ENCODE measurements at places on chromosomes 13 and 19.

DNA sequence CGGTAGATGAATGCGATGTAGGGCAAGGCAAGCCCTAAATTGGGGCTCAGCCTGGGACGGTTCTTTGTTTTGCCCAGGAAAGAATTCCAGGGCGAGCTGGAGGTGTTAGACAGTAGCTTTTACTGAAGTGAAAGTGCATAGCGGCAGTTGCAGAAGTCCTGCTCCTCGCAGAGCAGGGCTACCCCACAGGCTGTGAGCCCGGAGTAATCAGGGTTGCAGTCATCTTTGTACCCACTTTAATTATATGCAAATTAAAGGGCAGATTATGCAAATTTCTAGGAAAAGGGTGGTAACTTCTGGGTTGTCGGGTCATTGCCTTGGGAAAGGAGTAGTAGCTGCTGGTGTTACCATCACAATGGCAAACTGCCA is 30.5 kb downstream of the VAV1 start:
- no peak for DNase-seq

DNA sequence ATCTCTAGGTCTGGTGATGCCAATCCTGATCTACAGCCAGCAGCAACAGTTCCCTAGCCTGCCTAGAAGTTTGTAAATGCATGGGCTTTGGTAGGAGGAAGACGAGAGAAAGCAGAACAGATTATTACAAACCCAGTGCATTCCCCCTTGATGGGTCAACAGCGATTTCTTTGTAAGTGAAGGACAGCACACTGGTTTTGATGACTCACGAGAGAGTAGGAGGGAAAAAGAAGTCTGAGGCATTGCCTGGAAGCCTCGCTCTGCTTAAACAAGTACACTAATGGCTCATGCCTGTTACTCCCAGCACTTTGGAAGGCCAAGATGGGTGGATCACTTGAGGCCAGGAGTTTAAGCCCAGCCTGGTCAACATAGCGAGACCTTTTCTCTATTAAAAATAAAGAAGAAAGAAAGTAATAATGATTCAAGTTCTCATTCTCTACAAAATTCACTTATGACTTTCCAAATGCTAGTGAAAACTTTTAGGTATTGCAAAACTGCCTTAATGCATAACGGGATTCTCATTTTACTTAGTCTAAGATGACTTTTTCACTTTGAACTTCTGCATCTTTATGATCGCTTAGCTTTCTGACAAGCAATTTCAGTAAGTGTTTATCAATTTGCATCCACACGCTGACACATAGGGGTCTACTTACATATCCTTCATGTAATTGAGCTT is 47.7 kb upstream of the USPL1 start:
- no peak for DNase-seq

DNA sequence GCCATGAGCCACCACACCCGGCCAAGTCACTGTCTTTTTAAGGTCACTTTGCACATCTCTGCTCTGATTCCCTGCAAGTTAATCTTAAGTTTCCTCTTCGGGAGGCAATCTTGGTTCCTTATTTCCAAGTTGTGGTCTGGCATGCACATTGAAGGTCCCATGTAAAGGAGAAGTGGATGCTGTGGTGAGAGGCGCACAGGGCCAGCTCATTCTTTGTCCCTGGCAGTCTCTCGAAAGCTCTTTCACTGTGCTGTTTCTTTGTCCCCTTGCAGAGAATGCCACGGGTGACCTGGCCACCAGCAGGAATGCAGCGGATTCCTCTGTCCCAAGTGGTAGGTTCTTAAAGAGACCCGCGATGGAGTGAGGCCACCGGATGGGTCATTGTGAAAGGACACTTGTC is 16.4 kb upstream of the C19orf33 start:
- no peak for DNase-seq

DNA sequence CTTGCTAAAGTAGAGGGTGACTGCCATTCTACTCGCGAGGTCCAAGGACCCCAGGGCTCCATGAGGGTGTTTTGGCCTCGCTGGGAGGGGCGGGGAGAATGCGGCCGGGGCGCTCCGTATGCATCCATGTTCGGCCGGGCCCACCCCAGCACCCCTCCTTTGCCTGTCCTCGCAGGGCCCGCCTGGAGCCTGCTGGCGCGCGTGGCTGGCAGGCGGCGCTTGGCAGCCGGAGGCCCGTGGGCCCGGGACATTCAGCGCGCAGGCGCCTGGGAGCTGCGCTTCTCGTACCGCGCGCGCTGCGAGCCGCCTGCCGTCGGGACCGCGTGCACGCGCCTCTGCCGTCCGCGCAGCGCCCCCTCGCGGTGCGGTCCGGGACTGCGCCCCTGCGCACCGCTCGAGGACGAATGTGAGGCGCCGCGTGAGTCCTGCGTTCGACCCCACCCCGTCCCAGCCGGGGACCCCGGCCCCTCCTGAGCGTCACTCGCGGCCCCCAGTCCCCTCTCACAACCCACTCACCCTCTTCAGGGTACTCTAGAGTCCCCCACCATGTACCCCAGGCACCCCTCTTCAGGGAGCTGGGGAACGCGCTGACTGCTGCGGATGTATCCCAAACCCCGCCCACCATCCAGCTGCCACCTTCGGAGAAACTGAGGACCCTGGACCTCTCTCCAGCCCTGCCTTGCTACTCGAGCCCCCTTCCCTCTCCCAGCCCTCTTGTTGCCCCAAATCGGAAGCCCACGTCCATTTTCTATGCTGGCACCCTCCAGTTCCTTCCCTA is 4.1 kb downstream of the DLL3 start:
- DNase-seq: no peak

GRCh38 chr13:49869519-49869918 is 66.6 kb downstream of the SPRYD7 start:
- no peak for DNase-seq

GRCh38 chr13:99129050-99129449 is 71.6 kb upstream of the UBAC2 start:
- DNase-seq: no peak

- DNase-seq: no peak
Observed at GRCh38 chr13:60275208-60275607, 111.5 kb upstream of the DIAPH3 start.

GRCh38 chr13:113343692-113343968 is 20.3 kb downstream of the GRTP1 start:
- no peak for DNase-seq

DNA sequence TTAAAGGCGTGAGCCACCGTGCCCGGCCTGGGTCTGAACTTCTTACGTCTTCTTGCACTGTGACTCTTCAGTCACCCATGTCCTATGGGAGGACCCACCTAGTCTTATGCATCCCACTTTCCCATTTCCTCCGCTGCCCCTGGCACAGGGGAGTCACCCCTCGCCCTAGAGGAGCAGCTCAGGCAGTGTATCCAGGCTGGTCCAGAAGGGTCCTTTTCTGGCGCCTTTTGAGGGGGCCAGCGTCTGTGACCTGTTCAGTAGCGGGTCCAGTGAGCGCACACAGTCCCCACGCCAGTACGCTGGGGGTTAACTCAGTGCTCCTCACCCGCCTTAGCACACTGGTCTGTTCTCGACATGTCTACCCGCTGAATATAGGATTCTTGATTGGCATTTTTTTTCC is 107.1 kb downstream of the TM9SF2 start:
- DNase-seq: no peak

- no peak for DNase-seq
Observed at GRCh38 chr13:24672141-24673132, 7.8 kb upstream of the ATP12A start.

DNA sequence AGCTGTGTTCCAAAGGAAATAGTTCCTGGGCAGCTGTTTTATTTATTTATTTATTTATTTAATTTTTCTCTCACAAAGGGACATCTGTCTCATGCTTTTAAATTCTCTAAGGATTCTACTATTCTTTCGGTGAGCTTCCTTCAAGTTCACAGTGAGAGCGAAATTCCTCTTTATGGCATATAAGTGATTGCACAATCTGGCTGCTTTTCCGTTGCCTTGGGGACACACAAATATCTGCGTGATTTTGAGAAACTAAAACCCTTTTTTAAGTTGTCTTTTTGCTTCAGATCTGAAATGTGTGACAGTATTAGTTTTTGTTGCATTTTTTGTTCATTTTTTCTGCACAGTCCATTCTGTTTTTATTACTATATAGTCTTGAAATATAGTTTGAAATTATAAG is 19.2 kb downstream of the ZNF486 start:
- no peak for DNase-seq

DNA sequence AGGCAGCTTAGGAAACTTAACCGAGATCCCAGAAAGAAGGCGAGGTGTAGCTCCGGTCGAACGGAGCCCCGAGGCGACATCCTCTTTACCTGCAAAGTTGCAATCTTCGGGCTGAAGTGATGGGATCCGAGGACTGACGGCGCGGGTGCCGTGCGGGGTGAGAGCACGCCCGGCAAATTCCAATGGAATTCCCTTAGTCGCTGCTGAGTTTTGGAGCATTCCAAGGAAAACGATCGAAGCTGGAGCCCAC is 141 bp downstream of the TRPC4 start:
- no peak for DNase-seq
